ENCODE measurements at places on chromosomes 4 and X.
A peak's percentile ranks its signal among the peaks of the same experiment; 100 is the strongest.

- no peak for DNase-seq
Measured at GRCh38 chr4:150681063-150681462, 99.1 kb downstream of the MAB21L2 start.

- no peak for DNase-seq
Measured at GRCh38 chr4:8270912-8271815, 1.6 kb downstream of the HTRA3 start.

DNA sequence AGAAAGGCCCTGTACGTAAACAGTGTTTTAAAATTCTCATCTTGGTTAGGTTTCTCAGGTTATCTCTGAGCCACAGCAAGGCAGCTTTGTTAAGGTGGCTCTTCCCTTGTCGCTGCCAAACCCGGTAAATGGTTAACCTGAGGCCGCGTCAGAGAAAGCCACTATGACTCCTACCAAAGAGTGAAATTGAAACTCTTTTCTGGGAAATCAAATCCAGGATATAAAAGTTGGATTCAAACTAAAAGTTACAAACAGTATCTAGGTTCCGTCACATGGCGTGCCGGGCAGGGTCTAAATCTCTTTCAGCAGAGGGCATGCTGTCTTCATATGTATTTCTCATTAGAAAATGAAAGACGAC is 433 bp downstream of the MMAA start:
- DNase-seq, result no peak

DNA sequence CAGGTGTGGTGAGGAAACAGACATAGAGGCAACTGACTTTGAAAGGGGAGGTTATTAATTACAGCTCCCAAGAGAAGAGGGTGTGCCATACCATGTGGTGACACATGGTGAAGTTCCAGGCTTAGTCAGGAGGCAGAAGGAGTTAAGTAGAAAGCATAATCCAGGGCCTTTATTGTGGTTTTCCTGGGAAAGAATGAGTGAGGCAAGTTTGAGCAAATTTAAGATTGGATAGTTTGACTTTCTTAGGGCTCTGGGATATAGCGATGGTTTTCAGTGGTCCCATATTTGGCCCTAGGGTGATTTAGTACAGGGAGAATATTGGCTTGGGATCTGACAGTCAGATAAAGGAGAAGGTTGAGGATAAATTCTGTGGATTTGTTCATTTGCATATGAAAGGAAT is 495.9 kb upstream of the FSTL5 start:
- DNase-seq, result no peak

GRCh38 chr4:2900741-2901140 is 57.1 kb downstream of the ADD1 start:
- no peak for DNase-seq

GRCh38 chr4:46947541-46947940 is 38.5 kb upstream of the COX7B2 start:
- DNase-seq, result no peak

DNA sequence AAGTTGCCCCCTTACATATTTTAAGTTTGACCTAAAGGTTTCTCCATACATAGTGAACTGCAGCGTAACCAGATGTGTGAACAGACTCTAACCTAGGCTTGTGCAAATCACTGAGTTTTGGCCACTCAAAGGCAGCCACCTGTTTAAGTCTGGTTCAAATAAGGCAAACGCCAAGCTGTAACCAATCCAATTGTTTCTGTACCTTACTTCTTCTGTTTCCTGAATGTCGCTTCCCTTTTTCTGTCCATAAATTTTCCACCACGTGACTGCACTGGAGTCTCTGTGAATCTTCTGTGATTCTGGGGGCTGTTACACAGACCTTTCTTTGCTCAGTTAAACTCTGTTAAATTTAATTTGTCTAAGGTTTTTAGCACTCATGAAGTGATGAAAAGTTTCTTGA is 618.8 kb downstream of the GLUD2 start:
- no peak for DNase-seq

- no peak for DNase-seq
Measured at GRCh38 chr4:168710353-168710946, 213.6 kb downstream of the PALLD start.

GRCh38 chr4:1830234-1830633 is 25.7 kb downstream of the LETM1 start:
- no peak for DNase-seq

DNA sequence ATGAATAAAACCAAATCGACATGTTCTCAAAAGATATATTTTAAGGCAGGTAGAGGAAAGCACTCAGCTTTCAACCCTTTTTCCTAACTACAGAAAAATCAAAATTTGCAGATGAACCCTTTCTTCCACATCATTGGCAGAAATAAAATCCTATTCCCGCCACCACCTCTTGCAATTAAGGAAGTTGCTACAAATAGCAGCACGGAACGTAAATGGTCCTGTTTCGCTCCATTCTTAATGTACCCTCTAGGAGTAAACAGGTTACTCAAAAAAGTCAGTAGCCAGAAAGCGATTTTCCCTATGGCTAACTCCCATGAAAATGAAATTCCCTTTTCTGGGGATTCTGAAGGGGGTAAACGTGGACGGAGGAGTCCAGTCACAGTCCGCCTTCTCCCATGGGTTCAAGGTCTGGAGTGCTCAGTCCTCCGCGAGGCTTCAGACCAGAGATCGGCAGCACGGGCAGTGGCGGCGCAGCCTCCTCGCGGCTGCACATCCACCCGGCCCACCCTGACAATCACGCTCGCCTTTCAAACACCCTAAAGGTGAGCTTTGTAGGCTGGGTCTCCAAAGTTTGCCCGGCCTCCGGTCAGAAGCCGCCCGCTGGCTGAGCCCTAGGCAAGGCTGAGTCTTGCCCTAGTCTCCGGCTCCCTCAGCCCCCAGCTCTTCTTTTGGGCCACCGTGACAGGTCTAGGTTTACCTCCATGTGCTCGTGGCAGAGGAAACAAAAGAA is 1.8 kb downstream of the ATP11C start:
- DNase-seq, result no peak

DNA sequence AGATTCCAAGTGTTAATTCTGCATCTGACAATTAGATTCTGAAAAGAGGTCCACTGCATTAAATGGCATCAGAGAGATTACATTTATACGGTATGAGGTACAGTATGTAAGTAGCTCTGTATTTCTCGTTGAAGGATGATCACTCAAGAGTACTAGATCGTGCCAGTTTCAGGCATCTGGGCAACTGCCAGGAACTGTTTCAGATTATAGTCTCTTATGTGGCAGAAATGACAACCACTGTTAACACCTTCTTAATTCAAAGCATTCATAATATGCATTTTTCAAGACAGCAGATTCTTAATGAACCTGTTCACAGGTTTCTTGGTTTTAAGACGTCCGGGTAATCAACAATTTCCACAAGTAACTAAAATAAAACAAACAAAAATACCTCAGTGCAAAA is 1.6 kb downstream of the ANKRD50 start:
- DNase-seq, result no peak

GRCh38 chr4:126799971-126800574 is 832.7 kb upstream of the INTU start:
- DNase-seq, result no peak

GRCh38 chr4:127143460-127144195 is 489.1 kb upstream of the INTU start:
- no peak for DNase-seq

- no peak for DNase-seq
Measured at GRCh38 chr4:163651761-163652160, 157.3 kb downstream of the TMA16 start.

DNA sequence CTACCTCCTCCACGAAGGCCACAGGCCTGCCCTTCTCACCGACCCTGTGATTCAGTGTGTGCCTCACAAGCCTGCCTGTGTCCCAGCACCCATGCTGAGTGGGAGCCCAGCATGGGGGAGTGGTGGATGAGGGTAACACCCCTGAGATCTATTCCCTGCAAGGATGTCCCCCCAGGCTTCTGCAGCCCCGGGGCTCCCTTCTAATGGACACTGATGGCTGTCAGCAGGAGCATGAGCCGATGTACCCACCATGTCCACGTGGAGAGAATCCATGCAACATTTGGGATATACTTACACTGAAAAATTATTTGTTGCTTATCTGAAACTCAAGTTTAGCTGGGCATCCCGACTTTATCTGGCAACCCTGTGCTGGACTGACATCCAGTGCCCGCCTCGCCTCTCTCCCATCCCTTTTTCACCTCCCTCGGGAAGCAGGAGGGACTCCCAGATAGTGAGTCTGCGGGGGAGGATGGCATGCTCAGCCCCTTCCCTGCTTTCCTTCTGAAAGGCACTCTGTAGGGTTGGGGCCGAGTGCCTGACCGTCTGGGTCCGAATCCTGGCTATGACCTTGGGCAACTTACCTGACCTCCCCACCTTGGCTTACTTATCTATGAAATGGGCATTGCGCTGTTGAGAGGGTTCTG is 46.9 kb upstream of the SORCS2 start:
- DNase-seq, result no peak

DNA sequence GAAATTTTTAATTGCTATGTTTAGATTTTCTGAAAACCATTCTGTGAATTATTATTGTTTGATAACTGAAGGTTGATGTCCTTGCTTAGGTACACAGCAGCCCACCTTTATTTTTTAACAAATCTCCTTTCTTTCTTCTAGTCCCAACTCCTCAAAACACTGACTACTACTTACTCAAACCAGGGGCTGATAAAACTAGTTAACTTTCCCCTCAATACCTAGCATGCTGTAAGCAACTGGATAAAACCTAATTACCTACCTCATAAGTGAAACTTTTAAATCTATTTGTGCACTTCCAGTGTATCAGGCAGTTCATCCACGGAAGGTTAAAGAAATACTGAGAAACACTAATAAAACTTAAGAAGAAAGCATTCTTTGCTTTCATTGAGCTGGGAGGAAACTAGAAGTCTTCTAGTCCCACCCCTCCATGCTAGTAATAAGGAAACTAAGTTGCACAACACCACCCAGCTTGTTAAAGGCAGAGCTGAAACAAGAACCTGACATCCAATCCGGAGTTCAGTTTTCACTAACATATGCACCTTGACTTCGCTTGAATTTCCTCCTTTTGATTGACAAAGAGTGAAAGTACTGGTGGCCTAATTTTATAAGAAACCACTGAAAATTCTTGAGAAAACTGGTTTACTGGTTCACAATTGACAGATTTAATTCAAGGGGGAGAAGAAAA is 180.2 kb upstream of the TET2 start:
- no peak for DNase-seq

DNA sequence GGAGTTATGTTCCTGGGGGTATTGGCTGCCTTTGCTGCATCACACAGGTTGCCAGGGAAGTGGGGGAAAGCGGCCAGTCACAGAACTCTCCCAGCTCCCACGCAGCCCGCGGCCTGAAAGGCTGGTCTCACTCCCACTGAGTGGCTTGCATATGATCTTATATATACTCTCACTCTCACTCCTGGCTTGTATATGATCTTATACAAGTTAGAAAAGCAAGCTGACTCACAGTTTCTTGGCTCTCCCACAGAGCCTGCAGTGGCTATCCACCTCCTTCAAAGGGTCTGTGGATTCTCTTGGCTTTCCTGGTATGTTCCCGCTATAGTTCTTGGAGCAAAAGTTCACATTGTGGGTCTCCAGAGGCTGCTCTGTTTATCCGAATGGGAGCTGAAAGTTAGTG is 833.5 kb upstream of the GALNTL6 start:
- no peak for DNase-seq

GRCh38 chr4:38366456-38366855 is 297.5 kb upstream of the KLF3 start:
- DNase-seq, result no peak

- peak; percentile 66 for DNase-seq
Measured at GRCh38 chrX:65528705-65529340, 5.8 kb downstream of the LAS1L start.

- no peak for DNase-seq
Measured at GRCh38 chr4:133186210-133186609, 37.1 kb downstream of the PCDH10 start.

GRCh38 chr4:166941629-166942028 is 292.7 kb downstream of the SPOCK3 start:
- no peak for DNase-seq

DNA sequence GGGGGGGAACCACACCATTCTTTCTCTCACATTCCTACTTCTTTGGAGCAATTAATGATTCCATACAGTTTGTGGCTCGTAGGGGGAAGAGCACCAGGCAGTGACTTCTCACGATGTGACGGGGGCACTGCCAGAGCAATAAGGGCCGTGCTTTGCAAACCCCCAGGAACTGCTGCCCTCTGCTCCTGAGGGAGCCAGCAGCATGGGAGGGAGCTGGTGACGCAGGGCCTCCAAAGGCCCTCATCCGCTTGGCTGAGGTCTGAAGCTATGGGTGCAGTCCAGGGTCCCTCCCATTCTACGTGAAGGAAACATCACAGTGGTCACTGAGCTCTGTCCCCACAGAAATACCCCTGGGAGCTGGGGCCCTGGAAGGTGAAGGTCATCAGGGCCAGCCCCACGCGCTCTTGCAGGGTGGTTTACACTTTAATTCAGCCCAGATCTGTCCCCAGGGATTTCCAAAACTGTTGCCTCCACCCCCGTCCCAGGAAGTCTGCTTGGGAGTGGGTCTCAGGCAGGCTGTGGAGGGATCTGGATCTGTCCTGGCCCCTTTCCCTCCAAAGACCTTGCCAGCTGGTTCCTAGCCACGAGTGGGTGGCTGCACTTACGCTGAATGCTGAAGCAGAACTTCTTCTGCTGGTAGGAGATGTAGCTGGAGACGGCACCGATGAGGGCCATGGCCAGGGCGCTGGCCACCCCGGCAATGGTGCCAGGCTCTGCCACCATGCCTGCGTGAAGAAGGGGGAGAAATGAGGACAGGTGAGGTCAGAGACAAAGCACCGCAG is 82.6 kb downstream of the MTMR1 start:
- DNase-seq, result no peak

DNA sequence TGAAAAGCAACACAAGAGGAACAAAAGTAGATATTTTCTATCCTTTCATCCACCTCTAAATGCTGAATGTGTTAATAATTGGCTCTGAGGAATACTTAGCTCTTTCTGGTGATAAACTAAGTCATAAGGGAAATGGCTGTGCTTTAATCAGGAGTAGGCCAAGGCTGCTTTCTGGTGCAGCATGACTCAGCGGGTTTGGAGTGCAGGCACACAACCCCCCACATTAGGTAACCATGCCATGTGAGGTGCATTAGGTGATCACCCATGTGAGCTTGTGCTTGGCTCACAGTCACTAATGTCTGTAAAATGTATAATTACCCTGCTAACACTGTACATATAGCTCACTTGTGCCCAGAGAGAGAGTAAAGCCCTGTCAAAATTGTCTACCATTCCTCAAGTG is 57.2 kb downstream of the USP38 start:
- no peak for DNase-seq

DNA sequence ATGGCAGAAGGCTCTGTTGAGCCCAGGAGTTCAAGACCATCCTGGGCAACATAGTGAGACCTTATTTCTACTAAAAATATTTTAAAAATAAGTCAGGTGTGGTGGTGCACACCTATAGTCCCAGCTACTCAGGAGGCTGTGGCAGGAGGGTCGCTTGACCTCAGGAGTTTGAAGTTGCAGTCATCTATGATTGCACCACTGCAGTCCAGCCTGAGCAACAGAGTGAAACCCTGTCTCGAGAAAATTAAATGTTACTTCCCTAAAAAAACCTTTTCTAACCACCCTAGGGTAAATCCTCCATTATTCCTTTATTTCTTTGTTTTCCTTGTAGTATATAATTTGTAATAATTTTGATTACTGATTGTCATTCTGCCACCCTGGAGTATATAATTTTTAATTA is 7.9 kb downstream of the FAM200B start:
- DNase-seq, result no peak
